ENCODE measurements at places on chromosomes 7 and 10. TPM values are rescaled to one million over a fixed set of nuclear protein-coding genes. Genes with fewer than 3 reads are reported as not detected.

GRCh38 chr10:78828647-78829539, 239.9 kb upstream of the ZMIZ1 start:
- no peak for DNase-seq

GRCh38 chr7:88092676-88092999, 127.2 kb downstream of the SRI start:
- no peak for DNase-seq

The PNLIP gene
- 0.13 TPM for total RNA-seq

DNA sequence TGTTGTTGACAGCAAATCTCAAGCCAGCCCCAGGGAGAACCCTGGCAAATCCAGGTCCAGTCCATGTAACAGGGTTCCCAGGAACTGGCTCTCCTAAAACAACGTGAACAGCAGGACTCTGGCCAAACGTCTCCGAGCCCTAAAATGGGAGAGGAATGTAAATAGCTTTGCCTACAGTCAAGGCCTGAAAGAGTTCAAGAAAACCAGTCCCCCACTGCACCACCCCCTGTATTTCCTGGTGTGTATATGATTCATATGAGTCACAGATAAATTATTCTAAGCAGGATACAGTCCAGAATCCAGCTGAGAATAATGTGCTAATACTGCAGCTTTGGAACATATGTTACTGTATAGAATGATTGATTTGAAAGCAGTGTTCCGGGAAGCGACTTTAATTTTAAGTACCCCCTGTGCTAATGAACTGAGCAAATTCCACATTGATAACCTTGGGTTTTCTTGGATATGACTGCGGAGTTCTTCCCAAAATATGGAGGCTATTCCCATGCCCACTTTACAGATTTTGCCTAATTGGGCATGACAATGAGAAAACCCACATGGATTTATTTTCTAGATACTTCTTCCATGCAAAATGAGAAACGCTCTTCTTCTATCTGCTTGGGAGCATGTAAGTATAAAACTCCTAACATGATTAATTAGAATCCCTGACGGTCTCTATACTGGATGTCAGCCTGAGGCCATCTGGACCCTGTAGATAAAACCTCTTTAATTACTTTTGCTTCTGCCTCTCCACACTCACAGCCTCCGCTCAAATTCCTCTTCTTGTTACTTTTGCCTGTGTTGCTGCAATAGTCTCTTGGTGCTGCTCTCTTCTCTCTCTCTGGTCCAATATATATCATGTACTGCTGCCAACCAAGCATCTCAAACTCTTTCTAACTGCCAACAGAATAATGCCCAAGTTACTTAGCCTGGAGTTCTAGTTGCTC, 50.2 kb downstream of the LAMB4 start:
- DNase-seq = peak; percentile 17

The GPER1 gene
- total RNA-seq = 3.6 TPM

The HPSE2 gene
- total RNA-seq = 2.4 TPM
